PC-3 (cell line): ENCODE measurements at places on chromosomes 16 and 17. TPM values are rescaled to one million over a fixed set of nuclear protein-coding genes. Genes with fewer than 3 reads are reported as not detected.

The IGF2BP1 gene
- total RNA-seq = 1.2 and 1.3 TPM in 2 replicates

The LRRC75A gene
- total RNA-seq = 15.8 and 19.4 TPM in 2 replicates

The RAB37 gene
- total RNA-seq = 0.17 and 0.66 TPM in 2 replicates

DNA sequence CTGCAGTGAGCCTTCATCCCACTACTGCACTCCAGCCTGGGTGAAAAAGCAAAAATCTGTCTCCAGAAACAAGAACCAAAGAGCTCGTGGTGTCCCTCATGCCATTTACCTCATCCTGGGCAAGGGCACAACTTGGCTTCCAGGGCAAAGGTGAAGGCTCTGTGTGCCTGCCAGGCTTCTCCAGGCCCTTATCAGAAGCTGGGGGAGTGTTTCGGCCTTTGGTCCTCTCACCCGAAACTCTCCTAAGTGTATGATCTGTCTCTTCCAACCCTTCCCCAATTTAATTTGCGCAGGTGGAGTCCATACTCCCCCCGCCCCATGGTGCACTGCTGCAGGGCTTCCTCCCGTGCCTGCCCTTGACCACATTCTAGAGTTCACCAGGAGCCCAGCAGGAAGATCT, 1.1 kb downstream of the CES2 start:
- H3K27ac ChIP-seq = no peak overlapping the region
- DNase-seq = no peak
- peaks cover 10% of the 10 kb centered on the region; the same call in 1 of the 2 replicates for H3K4me1 ChIP-seq

DNA sequence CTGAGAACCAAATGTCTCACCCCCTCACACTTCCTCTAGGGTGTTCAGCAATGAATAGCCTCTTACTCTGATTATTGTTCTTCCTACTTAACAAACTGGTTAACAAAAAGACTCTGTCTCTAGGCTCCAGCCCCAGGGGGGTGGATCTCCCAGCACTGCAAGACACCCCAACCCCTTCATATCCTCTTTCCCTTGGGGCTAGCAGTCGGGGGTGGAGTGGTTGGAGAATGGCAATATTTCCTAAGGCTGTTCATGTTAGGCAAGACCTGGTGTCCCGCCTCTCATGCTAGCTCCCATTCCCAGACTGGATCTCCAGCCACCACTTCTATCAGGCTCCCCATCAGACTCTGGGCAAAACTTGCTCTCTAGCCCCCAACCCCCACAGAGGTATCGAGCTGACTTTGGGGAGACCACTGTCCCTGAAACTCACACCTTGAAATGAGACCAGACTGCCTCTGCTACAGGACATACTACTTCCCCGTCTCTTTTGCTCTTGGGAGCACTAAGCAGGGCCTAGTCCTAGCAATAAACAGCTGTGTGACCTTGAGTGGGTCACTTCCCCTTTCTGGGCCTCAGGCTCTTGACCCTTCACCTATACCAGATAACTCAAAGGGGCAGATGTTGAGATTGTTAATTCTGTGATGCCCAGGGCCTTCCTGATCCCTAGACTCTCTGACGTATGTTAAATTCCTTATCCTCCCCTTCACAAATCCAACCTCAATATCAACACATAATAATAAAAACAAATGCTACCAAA, 2.4 kb downstream of the SLC25A35 start:
- H3K27me3 ChIP-seq = no peaks in the 10 kb centered on the region
- no peak overlapping the region for H3K4me3 ChIP-seq
- peaks cover 3% of the 10 kb centered on the region for H3K4me1 ChIP-seq
- H3K27ac ChIP-seq = no peak overlapping the region
- DNase-seq = no peak

DNA sequence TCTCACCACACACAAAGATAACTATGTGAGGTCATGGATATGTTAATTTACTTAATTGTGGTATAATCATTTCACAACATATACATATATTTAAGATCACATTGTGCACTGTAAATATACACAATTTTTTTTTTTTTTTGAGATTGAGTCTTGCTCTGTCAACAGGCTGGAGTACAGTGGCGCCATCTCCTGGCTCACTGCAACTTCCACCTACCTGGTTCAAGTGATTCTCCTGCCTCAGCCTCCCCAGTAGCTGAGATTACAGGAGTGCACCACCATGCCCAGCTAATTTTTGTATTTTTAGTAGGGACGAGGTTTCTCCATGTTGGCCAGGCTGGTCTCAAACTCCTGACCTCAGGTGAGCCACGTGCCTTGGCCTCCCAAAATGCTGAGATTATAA, 11.5 kb upstream of the PRSS54 start:
- H3K27ac ChIP-seq = no peak overlapping the region
- H3K27me3 ChIP-seq = no peaks in the 10 kb centered on the region
- DNase-seq = peak; percentile 11

- H3K4me3 ChIP-seq = no peak overlapping the region
- H3K4me1 ChIP-seq = no peaks in the 10 kb centered on the region
- no peaks in the 10 kb centered on the region for H3K27me3 ChIP-seq
- DNase-seq = no peak
- H3K36me3 ChIP-seq = no peaks in the 10 kb centered on the region
- no peak overlapping the region for H3K27ac ChIP-seq
Measured at GRCh38 chr16:28597692-28598261, 927 bp upstream of the SULT1A2 start.

DNA sequence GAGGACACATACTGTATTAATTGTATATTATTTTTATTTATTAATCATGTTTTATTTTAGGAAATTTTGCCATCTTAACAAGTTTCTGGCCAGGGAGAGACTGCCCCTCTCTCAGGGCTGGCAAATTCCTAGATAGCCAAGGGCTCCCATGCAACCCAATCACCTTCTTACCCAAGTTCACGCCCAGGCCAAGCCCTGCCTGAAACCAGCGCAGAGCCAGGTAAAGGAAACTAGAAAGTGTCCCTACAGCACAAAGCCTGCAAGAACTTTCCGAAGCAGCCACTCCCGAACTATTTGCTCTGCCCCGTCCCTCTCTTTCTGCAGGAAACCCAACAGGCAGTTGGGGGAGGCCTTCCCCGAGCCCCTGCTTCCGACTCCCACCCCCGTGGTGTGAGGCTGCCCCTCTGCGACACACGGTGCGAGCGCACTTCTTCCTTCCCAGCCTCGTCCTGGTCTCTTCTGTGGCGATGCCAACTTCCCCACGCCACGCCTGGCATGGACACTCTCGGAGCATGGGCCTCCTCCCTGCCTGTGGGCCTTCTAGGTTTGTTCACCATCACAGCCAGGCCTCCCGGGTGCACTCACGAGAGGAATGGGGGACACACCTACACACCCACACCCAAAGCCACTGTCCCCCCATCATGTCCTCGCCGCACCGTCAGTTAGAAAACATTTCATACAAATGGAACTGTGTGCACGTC, 100.4 kb downstream of the ZNF778 start:
- no peak overlapping the region for H3K4me3 ChIP-seq
- H3K4me1 ChIP-seq = peaks cover 84% of the 10 kb centered on the region
- H3K27me3 ChIP-seq = no peaks in the 10 kb centered on the region
- peak overlapping the region; percentile 94 for H3K27ac ChIP-seq
- DNase-seq = no peak
- H3K36me3 ChIP-seq = 0 out of 2 replicates have a peak, but pooled peaks cover 4% of the 10 kb centered on the region

The KRTAP4-9 gene
- not detected in 2 replicates for total RNA-seq

DNA sequence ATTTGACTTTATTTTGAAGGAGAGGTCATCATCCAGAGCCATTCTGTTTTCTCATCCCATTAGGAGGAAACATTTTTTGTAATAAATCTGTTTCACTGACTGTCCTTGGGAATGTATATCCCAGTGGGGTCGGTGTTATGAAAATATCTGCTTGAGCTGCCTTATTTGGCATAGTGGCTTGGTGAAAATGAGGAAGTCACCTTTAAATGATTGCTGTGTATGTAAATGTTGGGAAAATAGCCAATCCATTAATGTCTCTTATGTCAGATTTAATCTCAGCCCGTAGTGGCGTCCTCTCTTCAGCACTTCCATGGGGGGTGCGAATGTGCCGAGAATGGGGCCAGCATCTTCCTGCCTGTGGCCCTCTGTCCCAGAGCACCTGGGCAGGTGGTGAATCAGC, 57.6 kb downstream of the BANP start:
- peaks cover 3% of the 10 kb centered on the region; the same call in 1 of the 2 replicates for H3K36me3 ChIP-seq
- H3K4me1 ChIP-seq = peaks cover 8% of the 10 kb centered on the region
- no peak overlapping the region for H3K27ac ChIP-seq
- no peak overlapping the region for H3K4me3 ChIP-seq

DNA sequence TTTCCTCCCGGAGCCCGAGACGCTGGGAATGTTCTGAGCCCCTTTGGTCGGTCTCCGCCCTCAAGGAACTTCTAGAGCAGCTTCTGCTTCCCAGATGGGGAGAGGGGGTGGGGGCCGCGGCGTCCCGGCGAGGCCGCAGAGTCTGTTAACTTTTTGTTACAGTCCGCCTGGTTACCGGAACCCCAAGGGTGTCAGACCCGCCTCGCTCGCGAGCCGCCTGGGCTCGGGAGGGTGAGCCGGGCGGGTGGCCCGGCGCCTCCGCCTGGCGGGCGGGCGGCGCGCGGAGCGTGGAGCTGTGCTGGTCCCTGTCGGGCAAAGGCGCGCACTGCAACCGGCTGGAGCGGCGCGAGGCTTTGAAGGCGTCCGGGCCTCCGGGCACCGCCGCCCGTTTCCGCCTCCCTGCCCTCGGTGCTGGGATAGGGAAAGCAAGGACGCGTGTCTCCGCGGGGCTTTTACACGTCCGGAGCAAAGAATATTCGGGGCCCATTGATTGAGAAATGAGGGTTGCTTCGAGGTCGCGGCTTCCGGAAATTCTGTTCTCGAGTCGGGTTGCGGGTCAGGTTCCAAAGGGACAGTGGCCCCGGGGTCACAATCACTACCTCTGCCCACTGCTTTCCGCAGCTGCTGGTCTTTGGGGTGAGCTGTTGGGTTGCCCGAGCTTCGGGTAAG, 1.7 kb downstream of the HS3ST3B1 start:
- peaks cover 93% of the 10 kb centered on the region for H3K27me3 ChIP-seq
- no peak overlapping the region for H3K27ac ChIP-seq
- peak overlapping the region; percentile 65 for H3K4me3 ChIP-seq
- no peaks in the 10 kb centered on the region for H3K36me3 ChIP-seq
- H3K4me1 ChIP-seq = peaks cover 43% of the 10 kb centered on the region
- DNase-seq = peak; percentile 89

DNA sequence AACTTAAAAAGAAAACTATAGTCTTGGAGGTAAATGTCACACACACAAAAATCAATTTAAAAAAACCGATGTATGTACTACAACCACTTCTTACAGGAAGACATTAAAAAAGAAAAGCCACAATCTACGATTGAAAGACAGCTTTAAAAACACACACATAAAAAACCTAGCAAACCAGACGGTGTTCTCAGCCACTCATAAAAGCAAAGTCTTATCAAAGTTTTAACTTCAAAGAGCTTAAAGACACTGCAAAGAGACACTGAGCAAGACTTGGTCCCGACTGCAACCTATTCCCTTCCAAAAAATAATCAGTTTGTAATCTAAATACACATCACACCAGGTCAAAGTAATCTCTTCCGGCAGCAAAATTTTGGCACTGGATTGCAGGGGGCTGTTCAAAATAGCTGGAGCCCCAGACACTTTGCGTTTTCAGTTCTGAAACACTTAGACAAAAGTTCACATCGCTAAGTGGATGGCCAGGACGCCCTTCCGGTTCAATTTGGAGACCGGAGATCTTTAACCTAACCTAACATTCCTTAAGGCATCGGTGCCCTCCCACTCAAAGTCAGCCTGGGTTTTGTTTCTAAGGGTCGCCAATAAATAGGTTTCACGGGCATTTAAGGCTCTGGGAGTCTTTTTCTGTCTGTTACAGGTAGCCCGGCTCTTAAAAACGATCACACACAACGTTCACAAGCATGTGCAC, 2.6 kb downstream of the ZCCHC14 start:
- no peaks in the 10 kb centered on the region for H3K36me3 ChIP-seq
- DNase-seq = no peak
- H3K27me3 ChIP-seq = no peaks in the 10 kb centered on the region
- H3K4me1 ChIP-seq = peaks cover 12% of the 10 kb centered on the region
- H3K4me3 ChIP-seq = peak overlapping the region; percentile 73

DNA sequence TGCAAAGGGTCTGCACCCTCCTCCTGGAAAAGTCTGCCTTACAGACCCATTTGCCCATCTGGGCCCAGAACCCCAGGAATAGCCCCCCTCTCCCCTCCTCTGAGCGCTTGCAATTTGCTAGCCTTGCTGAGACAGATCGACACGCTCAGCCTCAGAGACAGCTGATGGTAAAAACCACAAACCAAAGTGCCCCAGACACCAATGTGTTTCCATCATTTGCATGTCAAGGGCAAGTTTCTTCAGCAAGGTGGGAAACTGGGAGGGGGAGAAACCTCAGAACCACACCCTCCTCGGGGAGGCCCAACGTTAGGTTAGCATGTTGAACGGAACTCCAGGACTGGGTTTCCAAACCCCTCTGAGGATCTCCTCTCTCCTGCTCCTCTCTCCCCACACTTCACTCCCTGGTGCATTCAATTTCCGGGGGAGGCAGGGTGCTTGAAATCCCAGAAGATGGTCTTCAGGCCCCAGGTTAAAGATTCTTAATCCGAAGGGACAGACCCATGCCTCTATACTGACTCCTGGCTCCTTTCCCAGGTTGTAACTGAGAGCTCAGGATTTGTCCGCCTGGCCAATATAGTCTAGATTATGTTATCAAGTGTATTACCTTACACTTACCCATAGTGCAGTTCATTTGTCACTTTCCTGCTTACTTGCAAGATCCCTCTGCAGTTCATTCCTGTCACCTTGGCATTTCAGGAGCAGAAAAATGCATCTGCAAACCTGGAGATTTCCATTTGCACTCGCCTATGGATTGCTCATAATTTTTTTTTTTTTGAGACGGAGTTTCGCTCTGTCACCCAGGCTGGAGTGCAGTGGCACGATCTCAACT, 1.3 kb upstream of the CUEDC1 start:
- H3K27ac ChIP-seq = no peak overlapping the region
- no peaks in the 10 kb centered on the region for H3K27me3 ChIP-seq
- peak overlapping the region; percentile 86; the same call in 1 of the 2 replicates for H3K4me3 ChIP-seq
- H3K36me3 ChIP-seq = no peaks in the 10 kb centered on the region
- DNase-seq = no peak
- H3K4me1 ChIP-seq = peaks cover 36% of the 10 kb centered on the region

GRCh38 chr17:81966343-81967243, 5.6 kb upstream of the NOTUM start:
- H3K27me3 ChIP-seq = no peaks in the 10 kb centered on the region
- H3K4me1 ChIP-seq = no peaks in the 10 kb centered on the region

DNA sequence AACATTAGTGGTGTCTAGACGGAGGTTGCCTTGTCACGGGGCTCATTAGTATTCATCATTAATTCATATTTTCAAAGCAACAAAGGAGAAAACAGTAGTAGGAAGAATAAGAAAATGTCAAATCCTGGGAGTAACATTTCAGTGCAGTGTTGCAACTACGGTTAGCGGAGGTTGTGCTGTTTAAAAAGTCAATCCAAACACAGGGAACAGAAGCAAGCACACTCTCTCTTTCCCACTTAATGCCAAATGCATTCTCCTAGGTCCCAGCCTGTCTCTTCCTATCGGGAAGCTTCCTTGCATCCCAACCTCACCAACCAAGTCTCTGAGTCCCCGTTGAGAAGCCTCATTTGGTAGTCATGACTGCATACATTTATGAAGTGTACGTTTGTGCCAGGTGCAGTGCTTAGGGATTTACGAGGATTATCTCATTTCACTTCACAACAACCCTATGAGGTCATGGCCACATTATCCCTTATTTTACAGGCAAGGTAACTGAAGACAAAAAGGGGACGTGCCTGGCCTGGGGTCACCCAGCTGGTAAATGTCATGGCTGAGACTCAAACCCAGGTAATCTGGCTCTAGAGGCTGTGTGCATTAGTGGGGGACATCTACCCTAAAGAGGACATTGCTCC, 283.6 kb upstream of the SALL1 start:
- no peak for DNase-seq
- H3K4me3 ChIP-seq = no peak overlapping the region
- no peaks in the 10 kb centered on the region for H3K36me3 ChIP-seq
- H3K4me1 ChIP-seq = no peaks in the 10 kb centered on the region
- no peak overlapping the region for H3K27ac ChIP-seq

GRCh38 chr16:1539720-1540555, 6.5 kb downstream of the TMEM204 start:
- DNase-seq = no peak
- peaks cover 20% of the 10 kb centered on the region for H3K4me1 ChIP-seq
- no peak overlapping the region for H3K27ac ChIP-seq
- no peak overlapping the region for H3K4me3 ChIP-seq

The FBXL16 gene
- total RNA-seq = 4.3 and 7.5 TPM in 2 replicates
